ENCODE measurements at places on chromosomes 13 and 19.

- no peak for DNase-seq
Observed at GRCh38 chr13:83733293-83733692, 149.0 kb downstream of the SLITRK1 start.

GRCh38 chr13:37954191-37954590 is 84.6 kb upstream of the TRPC4 start:
- DNase-seq: no peak

DNA sequence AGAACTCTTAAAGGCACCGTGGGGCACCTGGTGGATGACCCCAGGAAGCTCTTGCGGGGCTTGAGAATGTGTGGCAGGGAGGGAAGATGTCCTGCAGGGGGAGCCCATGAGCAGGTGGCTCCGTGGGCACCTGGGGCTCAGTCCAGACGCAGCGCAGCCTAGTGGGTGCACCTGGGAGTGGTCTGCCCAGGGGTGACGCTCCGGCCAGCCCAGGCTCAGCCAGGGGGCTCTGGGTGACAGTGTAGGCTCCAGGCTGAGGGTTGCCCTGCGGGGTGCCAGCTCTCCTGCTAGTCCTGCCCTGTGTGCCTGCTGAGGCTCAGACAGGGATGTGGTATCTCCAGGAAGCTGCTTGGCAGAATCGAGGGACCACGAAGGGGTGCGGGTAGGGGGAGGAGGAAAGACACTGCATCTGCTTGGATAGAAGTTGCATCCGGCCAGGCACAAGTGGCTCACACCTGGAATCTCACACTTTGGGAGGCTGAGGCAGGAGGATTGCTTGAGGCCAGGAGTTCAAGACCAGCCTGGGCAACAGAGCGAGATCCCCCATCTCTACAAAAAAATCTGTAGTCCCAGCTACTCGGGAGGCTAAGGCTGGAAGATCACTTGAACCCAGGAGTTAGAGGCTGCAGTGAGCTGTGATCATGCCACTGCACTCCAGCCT is 15.0 kb upstream of the PGLS start:
- DNase-seq: peak; percentile 57

GRCh38 chr19:2602391-2603181 is 99.9 kb downstream of the GNG7 start:
- peak; percentile 90 for DNase-seq

- no peak for DNase-seq
Observed at GRCh38 chr13:113048766-113049165, 56.8 kb upstream of the F7 start.

DNA sequence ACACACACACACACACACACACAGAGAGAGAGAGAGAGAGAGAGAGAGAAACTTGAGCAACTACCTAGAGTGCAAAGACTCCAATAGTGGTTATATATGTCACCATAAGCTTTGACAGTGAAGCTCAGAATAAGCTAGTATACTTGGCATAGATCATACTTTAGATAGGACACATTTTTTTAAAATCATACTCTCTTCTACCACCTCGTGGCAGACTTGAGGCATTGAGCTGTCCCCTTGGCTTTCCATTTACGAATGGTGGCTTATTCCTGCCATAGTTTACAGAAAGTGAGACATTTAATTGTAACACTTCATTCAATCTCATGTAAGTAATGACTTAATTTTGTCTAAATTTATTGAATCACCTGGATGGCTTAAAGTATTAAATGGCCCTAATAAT is 108.2 kb downstream of the EDNRB start:
- no peak for DNase-seq

DNA sequence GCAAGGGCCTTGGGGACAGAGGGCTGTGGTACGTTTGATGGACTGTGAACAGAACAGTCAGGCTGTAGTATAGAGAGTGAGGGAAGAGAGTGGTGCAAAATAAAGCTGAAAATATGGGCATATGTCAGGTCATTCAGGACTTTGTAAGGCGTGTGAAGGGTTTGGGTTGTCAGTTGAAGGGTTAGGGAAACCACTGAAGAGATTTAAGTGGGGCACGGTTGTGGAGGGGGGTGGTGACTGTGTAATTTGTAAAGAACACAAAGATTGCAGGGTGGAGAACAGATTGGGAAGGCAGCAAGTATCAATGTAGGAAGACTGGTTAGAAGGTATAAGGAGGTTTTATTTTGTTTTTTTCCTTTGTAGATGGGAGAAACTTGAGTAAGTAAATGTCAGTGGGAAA is 349.8 kb downstream of the DLEU7 start:
- DNase-seq: no peak

DNA sequence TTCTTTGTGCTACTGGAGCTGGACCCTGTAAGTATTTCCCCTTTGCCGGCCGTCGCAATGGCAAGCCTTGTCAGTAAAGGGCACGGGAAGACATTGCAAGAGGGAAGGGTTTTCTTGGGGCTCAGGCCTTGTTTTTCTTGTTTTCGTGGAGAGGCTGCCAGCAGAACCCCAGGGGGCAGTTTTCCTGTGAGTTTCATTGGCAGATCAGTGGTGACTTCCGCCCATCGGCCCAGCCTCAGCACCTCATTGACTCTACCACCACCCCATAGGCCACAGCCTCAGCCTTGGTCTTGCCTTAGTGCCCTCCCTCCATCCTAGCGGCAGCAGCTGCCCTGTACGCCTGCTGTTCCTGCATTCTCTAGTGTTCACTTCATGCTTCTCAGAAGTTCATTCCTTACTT is 61.5 kb downstream of the GJA3 start:
- DNase-seq: no peak

GRCh38 chr19:5682107-5682482 is 1.3 kb downstream of the HSD11B1L start:
- no peak for DNase-seq

- DNase-seq: peak; percentile 39
Observed at GRCh38 chr13:20799726-20800416, 26.1 kb upstream of the EEF1AKMT1 start.
